AG20443 (cell line): ENCODE measurements at places on chromosomes 3 and 15.

- DNase-seq, result no peak
Measured at GRCh38 chr3:172530101-172530561, 6.9 kb upstream of the TNFSF10 start.

DNA sequence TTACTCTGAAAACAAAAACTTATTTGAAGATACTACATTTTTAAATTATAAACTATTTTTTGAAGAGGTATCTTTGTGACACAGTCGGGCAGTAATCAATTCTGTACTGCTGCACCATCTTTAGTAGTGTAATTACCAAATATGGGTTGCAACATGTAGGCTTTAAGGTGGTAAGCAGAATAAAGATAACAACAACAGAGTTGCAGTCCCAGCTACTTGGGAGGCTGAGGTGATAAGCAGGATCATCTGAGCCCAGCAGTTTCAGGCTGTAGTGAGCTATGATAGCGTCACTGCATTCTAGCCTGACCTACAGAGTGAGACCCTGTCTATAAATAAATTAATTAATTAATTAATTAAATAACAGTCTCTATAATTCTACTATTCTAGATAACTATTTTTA lies 6.0 kb downstream of the PLOD2 start:
- DNase-seq, result no peak

DNA sequence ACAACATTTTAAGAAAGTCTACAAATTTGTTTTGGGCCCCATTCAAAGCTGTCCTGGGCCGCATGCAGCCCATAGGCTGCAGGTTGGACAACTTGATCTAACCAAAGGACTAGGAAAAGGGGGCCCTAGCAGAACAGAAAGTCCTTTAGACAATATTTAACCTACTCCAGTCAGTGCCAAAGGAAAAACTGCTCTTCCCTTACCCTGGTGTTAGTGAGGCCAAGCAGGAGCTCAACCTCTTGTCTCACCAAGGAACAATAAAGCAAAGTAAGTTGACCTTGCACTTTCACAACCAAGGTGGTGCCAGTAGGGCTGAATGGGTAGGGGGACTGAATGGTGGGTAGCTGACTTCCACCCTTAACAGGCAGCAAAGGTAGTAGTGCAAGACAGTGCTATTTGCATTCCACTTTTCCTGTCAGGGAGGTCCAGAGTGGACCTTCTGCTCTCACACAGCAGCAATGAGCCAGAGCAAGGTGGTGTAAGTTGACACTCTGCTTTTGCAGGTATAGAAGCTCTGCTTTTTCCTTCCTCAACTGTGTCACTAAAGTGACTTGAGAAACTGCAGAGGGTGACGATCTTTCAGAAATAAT lies 124.9 kb downstream of the WDR72 start:
- no peak for DNase-seq

- no peak for DNase-seq
Measured at GRCh38 chr3:34073111-34073510, 274.7 kb downstream of the PDCD6IP start.

DNA sequence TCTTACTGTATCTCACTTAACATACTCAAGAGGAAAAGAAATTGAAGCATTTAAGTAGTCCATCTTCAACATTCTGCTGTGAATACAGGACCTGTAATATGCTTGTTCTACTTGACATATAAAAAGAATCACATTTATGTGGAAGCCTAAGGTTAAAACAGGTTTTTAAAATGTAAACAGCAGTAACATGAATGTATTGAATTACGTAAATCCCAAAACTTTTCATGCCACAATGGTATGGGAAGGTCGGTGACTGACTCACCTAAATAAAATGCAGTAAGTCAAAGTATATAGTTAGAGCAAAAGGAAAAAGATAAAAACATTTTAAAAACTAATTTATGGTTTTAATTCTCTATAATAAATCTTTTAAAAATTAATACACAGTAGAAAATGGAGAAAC lies 115.7 kb upstream of the TJP1 start:
- no peak for DNase-seq

- no peak for DNase-seq
Measured at GRCh38 chr3:119240101-119240590, 532 bp downstream of the B4GALT4 start.

- no peak for DNase-seq
Measured at GRCh38 chr15:85475711-85476110, 95.3 kb downstream of the AKAP13 start.

- no peak for DNase-seq
Measured at GRCh38 chr3:81871358-81872155, 110.1 kb upstream of the GBE1 start.

DNA sequence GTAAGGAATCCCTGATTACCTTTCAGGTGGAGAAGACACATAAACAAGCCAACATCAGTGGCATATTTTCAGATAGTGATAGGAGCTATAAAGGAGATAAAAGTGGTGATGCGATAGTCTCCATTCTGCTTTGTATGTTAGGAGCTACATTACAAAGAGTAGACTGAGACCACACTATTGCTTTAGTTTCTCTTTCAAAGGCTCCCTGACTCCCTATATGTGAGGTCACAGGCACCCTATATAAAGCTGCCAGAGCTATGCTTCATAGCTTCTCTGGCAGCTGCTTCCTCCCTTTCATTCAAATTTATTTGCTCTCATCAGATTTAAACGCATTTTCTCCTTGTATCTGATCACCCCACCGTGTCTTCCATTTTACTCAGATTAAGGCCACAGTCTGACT lies 466.6 kb downstream of the IL5RA start:
- DNase-seq, result no peak

- DNase-seq, result no peak
Measured at GRCh38 chr3:40098261-40098759, 211.2 kb upstream of the EIF1B start.

GRCh38 chr3:126180477-126181397 lies at the start of gene ALDH1L1:
Gene ALDH1L1 (minus strand): TSS chr3:126180586. CDS start chr3:126160979, 19,607 bp downstream.
- no peak for DNase-seq

- DNase-seq, result no peak
Measured at GRCh38 chr3:22966349-22966748, 236.8 kb upstream of the UBE2E2 start.

DNA sequence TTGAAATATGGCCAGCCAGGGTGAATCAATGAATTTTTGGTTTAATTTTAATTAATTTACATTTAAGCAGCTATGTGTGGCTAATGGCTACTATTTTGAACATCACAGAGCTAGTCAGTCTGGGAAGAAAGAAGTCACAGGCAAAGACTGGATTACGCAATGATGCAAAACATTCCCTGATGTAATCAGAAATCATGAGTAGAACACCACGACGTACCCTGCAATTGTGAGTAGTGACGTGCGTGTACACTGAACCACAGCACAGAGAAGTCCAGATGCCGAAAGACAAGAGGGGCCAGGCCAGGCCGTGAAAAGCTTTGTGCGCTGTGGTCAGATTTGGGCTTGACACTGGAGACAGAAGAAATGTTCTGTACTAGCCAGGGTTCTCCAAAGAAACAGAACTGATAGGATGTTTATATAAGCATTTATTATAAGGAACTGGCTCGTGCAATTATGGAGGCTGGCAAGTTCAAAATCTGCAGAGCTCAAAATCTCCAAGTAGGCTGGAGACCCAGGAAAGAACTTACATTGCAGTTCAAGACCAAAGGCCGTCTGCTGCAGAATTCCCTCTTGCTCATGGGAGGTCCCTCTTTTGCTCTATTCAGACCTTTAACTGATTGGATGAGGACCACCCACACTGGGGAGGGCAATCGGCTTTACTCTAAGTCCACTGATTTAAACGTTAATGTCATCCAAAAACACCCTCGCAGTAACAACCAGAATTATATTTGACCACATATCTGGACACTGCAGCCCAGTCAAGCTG lies 44.6 kb downstream of the SH3BP5 start:
- DNase-seq, result peak; percentile 82

- no peak for DNase-seq
Measured at GRCh38 chr15:90059208-90059985, 42.9 kb downstream of the IDH2 start.

DNA sequence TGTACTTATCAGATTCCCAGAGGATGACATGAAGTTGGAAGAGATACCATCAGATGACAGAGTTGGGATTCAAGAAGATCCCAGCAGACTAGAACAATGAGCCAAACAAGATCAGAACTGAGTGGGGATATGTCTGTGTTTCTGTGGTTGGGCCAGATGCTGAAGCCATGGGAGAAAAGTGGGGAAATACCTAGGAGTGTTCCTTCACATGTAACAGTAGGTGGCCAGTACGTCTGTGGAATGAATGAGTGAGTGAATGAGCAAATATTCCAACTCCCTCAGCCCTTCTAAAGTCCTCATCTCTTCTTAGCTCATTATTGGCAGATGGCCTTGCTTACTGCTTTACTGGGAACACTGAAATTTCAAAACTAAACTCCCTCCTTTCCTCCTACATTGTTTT lies 32.2 kb upstream of the GREM1 start:
- DNase-seq, result peak; percentile 57

DNA sequence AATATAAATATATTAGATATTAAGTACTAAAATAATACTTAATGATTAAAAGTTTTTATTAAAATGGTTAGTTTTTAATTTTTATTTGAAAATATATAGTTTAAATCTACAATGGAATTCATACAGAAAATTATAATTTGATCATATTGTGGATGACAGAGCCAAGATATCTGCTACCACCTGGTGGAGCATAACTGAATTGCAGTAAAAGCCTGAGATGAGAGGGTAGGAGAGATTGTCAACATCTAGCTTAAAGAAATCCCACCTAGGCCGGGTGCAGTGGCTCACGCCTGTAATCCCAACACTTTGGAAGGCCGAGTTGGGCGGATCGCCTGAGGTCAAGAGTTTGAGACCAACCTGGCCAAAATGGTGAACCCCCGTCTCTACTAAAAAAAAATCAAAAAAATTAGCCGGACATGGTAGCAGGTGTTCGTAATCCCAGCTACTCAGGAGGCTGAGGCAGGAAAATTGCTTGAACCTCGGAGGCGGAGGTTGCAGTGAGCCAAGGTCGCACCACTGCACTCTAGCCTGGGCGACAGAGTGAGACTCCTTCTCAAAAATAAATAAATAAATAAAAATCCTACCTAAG lies 25.1 kb upstream of the CSTA start:
- DNase-seq, result no peak

GRCh38 chr3:46549408-46549904 lies 16.6 kb downstream of the LRRC2 start:
- DNase-seq, result no peak

DNA sequence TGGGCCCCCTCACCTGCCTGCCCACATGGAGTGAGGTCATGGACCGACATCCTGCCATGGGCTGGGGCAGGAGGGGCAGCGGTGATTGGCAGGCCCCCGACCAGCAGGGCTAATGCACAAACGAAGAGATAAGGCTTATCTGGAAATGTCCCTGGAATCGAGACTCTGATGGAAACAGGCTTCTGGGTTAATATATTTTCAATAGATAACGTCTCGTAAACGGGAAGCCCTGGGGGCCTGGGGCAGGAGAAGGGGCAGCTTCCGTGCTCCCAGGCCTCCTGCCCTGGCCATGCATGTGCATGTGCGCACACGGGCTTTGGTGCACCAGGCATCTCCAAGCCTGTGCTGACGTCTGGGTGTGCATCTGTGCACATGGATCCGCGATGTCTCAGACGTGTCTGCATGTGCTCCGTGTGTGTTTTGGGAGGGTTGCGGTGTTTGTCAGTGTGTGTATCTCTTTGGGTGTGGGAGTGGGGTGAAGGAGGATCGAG lies 55.1 kb downstream of the DNAJB8 start:
- no peak for DNase-seq

GRCh38 chr3:108041253-108041652 lies 49.6 kb downstream of the CD47 start:
- DNase-seq, result no peak

- no peak for DNase-seq
Measured at GRCh38 chr15:95763426-95763825, 567.1 kb upstream of the NR2F2 start.

DNA sequence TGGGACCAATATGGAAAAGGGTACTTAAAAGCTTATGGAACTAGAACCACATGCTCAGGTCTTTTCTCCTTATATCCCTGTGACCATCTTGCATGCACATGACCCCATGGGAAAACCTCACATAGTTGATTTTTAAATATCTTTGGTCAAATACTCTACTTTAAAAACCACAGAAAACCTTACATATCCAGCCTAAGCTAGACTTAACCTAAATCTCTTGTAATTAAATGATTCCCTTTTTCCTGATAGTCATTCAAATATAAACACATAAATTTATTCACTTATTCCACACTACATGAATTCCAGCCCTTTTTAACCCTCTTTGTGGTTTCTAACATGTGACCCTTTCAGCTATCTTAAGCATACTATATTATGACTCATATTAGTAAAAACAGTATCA lies 46.8 kb downstream of the DNAJC13 start:
- peak; percentile 7 for DNase-seq

DNA sequence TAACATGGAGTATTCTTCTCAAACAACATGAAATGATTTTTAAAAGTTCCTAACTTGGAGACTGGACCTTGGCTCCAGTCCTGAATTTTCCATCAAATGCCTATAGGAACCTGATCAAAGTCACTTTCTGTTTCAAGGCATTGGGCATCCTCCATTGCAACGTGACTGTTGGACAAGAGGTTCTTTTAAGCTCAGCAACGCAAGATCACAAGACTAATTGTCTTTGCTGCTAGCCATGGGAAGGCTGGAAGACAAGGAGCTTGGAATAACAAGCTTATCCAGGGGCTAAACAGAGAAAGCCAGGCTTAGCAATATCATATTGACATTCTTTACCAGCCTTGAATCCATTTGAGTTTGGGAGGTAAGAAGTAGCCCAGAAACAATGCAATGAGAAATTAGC lies 48.3 kb downstream of the SST start:
- no peak for DNase-seq

- DNase-seq, result peak; percentile 31
Measured at GRCh38 chr3:45082142-45082538, 56.0 kb downstream of the CLEC3B start.

DNA sequence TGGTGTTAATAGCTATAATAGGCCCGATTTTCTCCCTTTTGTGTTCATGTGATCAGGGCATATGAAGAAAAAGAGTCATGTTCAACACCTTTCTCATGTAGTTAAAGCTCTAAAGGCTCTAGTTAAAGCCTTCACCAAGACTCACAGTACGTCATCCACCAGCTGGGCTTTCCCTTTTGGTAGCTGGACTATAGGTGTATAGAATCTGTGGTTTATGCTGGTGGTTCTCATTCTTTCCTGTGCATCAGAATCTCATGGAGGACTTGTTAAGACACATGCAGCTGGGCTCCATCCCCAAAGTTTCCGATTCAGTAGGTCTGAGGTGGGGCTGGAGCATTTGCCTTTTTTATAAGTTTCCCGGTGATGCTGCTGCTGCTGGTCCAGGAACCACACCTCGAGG lies 31.0 kb downstream of the CFAP91 start:
- DNase-seq, result no peak

- no peak for DNase-seq
Measured at GRCh38 chr15:68311464-68311835, 33.9 kb downstream of the FEM1B start.

GRCh38 chr3:190301591-190301990 lies 20.7 kb downstream of the CLDN1 start:
- DNase-seq, result no peak

DNA sequence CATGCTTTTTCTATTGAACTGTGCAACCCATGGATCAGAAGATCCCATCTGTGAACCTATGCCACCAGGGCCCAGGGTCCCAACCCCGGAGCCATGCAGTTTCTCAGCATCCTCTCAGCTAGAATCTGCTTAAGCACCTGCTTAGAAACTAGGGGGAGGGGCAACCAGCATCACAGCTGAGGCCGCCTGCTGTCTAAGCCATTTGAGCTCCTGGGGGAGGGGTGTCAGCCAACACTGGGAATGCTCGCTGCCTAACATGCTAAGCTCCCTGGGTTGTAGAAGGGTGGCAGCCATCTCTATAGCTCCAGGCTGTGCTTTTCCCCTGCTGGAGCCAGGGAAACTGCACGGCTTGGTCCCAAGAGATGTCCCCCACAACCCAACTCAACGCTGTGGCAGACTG lies 322.8 kb downstream of the EDEM1 start:
- DNase-seq, result no peak
